ENCODE measurements at places on chromosomes 11 and 22.

DNA sequence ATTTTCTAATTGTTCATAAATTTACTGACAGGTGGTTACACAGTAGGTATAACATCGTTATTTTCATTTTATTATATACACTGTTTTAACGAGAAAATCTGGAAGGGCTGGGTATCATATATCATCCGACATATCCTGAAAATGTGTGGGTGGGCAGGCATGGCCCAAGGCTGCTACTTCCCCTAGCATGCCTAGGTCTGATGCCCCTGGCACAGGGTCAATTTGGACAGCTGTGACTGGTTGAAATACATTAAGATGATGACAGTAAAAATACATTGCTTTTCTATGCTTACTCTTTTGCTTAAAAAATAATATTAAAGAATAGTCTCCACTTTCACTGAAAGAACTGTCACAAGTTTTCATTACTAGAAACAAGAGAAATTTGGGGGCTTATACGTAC is 908.8 kb downstream of the OPCML start:
- DNase-seq = no peak

GRCh38 chr11:18844753-18845367 is 53.3 kb upstream of the PTPN5 start:
- no peak for DNase-seq

GRCh38 chr22:42283278-42284201 is 13.1 kb upstream of the TCF20 start:
- peak; percentile 55 for DNase-seq

- DNase-seq = no peak
These were observed 6.4 kb downstream of the BAIAP2L2 start for GRCh38 chr22:38104084-38104483.

GRCh38 chr11:43697679-43698078 is 17.1 kb downstream of the HSD17B12 start:
- no peak for DNase-seq

GRCh38 chr22:25482868-25483639 is 81.4 kb upstream of the GRK3 start:
- no peak for DNase-seq

DNA sequence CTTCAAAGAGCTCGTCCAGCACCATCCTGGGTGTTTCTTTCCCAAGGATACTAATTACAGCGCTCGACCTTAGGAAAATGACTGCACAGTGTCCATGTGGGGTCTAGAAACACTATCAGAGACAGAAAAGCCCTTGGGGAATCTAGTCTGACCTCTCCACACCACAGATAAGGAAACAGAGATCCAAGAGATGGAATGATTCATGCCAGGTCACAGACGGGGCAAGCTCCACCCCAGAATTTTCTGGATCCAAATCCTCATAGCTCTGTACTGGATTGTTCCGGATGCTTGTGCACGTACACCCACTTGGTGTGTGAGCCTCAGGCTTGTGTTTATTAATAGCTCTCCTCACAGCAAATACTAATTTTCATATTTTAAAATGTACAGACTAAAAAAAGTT is 11.3 kb downstream of the ABTB2 start:
- no peak for DNase-seq

DNA sequence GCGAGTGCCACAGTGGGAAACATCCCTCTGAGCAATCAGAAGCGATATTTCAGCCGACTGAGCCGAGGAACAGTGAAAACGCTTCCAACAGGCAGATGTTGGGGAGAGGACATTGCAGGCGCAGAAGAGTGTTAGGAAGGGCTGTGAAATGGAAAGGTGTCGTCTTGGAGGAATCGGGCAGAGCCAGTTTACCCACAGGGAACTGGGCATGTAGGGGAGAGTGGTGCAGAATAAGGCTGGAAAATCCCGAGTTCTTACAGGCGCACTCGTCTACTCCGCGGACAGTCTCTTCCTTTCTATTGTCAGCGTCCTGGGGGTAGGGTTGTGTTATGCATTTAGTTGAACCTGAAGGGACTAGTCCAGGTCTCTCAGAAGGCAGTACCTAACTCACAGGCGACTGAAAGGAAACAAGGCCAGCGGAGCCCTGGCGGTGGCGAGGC is 1.1 kb upstream of the APLP2 start:
- DNase-seq = no peak

DNA sequence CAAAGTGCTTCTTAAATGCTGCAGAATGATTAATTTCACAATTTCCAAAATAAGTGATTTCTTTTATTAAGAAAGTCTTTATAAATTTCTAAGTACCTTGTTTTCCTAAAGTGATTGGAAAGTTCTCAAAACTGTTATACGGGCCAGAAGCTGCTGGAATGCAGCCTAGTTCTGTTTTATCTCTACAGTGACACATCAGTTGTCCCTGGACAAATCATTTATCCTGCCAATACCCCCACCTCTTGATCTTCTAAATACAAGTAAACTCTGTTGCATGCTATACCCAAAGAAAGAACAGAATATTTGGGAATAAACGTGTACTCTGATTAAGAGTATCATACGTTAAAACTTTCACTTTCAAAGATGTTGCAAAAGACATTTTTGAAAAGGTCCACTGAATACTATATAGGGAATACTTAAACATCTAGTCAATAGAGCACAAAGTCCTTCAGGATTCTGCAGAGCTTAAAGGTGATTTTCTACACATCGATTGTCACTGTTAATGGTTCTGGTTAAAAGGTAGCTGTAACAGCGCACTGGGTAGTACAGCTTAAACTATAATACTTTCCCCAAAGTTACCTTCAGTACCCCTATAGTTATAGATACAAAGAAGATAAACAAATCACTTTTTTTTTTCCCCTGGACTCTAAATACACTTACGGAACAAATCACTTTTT is 92.1 kb upstream of the APOA1 start:
- DNase-seq = no peak

- DNase-seq = no peak
These were observed 86.6 kb downstream of the CLPB start for GRCh38 chr11:72347691-72348090.

DNA sequence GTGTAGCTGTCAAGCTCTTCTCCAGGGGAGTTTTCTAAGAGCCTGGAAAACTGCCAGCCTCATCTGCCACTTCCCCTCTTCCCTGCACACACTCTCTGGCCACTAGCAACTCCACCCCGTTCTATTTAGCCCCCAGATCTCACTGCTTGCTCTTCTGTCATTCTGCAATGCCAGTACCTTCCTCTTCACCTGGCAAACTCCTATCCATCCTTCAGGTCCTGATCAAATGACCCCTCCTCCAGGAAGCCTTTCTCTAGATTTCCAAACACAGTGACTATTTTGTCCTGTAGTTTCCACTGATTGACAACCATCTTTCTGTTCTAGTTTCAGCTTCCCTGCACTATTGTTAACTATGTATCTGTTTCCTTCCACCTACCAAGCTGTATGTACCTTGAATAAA is 437.7 kb downstream of the SOX6 start:
- no peak for DNase-seq

GRCh38 chr11:86202013-86202336 is 42.6 kb upstream of the EED start:
- DNase-seq = no peak

DNA sequence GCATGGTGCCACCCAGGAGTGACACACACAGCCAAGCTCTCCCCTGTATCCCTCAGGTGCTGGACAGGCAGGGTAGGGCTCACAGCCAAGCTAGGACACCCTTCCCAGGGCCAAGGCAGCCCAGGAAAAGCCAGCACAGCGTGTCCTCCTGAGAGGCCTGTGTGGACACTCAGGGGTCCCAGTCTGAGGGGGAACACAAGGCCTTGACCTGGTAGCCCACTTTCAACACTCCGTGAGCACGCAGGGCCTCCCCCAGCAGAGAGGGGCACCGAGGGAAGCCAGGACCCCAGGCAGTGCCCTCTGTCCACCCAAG is 24.9 kb downstream of the OSBPL5 start:
- no peak for DNase-seq

DNA sequence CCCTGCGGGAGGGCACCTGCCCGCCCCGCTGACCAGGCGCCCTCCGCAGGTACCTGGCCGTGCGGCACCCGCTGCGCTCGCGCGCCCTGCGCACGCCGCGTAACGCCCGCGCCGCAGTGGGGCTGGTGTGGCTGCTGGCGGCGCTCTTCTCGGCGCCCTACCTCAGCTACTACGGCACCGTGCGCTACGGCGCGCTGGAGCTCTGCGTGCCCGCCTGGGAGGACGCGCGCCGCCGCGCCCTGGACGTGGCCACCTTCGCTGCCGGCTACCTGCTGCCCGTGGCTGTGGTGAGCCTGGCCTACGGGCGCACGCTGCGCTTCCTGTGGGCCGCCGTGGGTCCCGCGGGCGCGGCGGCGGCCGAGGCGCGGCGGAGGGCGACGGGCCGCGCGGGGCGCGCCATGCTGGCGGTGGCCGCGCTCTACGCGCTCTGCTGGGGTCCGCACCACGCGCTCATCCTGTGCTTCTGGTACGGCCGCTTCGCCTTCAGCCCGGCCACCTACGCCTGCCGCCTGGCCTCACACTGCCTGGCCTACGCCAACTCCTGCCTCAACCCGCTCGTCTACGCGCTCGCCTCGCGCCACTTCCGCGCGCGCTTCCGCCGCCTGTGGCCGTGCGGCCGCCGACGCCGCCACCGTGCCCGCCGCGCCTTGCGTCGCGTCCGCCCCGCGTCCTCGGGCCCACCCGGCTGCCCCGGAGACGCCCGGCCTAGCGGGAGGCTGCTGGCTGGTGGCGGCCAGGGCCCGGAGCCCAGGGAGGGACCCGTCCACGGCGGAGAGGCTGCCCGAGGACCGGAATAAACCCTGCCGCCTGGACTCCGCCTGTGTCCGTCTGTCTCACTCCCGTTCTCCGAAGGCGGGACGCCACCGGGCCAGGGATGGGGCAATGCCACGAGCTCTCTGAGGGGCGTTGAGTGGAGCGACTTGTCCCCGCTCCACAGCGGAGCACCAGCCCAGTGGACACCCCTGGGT is 1.8 kb downstream of the GALR3 start:
- no peak for DNase-seq

DNA sequence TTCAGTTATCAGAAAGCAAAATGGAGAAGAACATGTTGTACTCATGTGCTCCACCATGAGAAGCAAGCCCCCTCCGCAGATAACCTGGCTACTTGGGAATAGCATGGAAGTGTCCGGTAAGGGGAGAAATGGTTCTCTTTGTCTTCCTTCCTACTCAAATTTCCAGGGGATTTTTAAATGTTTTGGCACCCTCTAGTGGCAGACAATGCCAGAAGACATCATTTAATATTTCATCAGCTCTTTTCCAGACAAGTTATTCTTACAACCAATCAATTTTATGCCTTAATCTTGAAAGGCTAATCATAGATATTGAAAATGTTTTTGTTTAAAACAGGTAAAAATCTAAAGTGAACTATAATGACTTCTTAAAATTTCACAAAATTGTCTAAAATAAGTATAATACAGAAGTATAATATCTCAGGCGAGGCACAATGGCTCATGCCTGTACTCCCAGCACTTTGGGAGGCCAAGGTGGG is 15.7 kb downstream of the CRTAM start:
- peak; percentile 68 for DNase-seq

- DNase-seq = no peak
These were observed 16.9 kb downstream of the C22orf31 start for GRCh38 chr22:29044657-29045176.

DNA sequence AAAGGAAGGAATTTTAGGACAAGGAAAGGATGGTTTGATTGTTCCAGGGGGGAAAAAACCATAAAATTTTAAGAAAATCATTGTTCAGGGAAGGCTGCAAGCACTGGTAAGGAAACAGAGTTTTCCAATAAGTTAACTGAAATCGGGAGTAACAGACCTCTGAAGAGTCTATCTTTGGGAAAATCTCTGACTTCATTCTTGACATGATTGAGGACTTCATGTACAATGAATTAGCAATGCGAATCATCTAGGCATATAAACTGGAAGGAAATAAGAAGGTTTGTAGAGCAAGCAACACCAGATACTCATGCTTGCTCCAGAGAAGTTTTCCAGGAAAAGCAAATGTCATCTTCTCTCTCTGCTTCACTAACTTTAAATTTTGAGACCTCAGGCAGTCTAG is 18.5 kb downstream of the APLP2 start:
- DNase-seq = no peak

DNA sequence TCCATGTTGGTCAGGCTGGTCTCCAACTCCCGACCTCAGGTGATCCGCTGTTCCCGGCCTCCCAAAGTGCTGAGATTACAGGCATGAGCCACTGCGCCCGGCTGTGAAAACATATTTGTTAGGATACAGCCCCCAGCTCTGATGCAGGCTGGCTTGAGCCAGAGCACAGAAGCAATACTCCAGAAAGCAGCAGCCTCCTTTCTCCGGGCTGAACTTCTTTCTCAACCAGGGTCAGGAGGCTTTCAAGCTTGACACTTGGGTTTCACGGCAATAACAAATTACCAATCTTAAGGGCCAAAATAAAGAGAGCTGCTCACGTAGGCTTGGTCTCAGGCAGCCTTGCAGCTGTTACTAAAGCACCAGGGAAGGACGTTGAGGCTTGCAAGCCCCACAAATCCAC is 10.8 kb upstream of the CECR2 start:
- DNase-seq = no peak

DNA sequence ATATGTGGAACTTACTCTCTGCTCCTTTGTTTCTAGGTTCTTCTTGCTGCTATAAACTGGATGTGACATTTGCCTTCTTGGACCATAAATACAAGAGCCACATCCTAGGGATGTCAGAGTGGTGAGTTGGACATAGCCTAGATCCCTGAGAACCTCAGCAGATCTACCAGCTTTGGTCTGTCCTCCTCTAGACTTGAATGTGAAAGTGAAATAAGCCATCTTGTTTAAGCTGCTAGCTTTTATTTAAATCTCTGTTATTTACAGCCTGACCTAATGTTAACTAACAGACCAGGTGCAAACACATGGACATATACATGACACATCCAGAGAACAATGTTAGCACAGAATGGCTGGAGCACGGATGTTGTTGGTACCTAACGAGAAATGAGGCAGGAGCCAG is 36.0 kb downstream of the SLN start:
- no peak for DNase-seq

GRCh38 chr11:61072316-61073109 is 29.8 kb upstream of the CD5 start:
- DNase-seq = no peak

GRCh38 chr11:96706761-96707160 is 316.9 kb downstream of the JRKL start:
- DNase-seq = no peak

- DNase-seq = no peak
These were observed 16.1 kb downstream of the TMEM25 start for GRCh38 chr11:118547132-118547531.

DNA sequence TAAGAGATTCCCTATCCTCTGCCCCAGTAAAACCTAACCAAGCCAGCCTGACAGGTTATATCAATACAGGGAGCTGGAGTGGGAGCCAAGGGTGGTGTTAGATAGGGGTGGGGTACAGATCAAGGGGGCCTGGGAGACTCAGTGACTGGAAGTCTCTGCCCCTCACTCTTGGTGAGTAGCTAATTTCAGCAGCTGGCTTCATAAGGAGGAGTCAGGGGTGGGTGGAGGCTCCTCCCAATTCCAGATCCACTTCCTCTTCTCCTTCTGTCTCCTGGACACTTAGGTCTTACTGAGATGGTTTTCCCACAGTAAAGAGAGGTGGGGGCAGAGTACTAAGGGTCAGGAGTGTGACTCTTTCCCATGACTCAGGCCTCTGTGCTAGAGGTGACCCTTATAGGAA is 1.1 kb upstream of the VSIG2 start:
- no peak for DNase-seq

Data from activated CD4-positive, alpha-beta T cell treated with anti-CD3 and anti-CD28 coated beads for 4 hours (primary cell).